Pancreas (tissue), 10 donors: ENCODE measurements at places on chromosomes 1 and 21. TPM values are rescaled to one million over a fixed set of nuclear protein-coding genes. Genes with fewer than 3 reads are reported as not detected.

- no peak overlapping the region for H3K4me3 ChIP-seq
- H3K27ac ChIP-seq = no peak overlapping the region
- DNase-seq = no peak
- H3K36me3 ChIP-seq = no peaks in the 10 kb centered on the region
- H3K4me1 ChIP-seq = peaks cover 15% of the 10 kb centered on the region
Measured at GRCh38 chr21:36199021-36199420, 42.4 kb downstream of the DOP1B start.

- H3K27me3 ChIP-seq = no peaks in the 10 kb centered on the region
- H3K4me3 ChIP-seq = no peak within 1 kb of the TSS
- H3K4me1 ChIP-seq = no peaks in the 10 kb centered on the region
- H3K27ac ChIP-seq = no peak within 1 kb of the TSS
Measured at GRCh38 chr1:30723331-30723755, at the start of gene MATN1. MATN1 (minus strand) TSS chr1:30723585; CDS start chr1:30723551, 34 bp downstream.

DNA sequence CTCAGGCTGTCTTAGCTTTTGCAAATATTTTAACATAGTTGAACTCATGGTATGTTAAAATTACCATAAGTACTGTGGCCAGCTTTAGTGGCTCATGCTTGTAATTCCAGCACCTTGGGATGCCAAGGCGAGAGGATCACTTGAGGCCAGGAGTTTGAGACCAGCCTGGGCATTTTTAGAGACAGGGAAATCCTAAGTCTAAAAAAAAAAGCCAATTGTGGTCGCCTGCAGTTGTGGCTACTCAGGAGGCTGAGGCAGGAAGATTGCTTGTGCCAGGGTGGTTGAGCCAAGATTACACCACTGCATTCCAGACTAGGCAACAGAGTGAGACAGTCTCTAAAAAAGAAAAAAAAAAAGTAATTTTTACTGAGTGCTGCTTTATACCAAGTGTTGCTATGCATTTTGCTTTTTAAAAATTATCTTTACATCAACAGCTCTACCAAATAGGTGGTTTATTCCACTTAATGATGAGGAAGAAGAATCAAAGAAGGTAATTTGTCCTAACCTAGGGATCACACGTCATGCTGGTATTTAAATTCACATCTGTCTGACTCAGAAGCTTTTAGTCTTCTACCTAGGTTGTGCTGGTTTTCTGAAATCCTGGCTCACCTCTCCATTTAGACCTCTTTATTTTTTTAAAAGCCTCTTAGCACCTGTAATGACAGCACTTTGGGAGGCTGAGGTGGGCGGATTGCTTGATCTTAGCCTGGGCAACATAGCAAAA is 16.8 kb downstream of the PPP1R12B start:
- H3K4me1 ChIP-seq = no peaks in the 10 kb centered on the region
- no peaks in the 10 kb centered on the region for H3K27me3 ChIP-seq
- no peak overlapping the region for H3K27ac ChIP-seq

DNA sequence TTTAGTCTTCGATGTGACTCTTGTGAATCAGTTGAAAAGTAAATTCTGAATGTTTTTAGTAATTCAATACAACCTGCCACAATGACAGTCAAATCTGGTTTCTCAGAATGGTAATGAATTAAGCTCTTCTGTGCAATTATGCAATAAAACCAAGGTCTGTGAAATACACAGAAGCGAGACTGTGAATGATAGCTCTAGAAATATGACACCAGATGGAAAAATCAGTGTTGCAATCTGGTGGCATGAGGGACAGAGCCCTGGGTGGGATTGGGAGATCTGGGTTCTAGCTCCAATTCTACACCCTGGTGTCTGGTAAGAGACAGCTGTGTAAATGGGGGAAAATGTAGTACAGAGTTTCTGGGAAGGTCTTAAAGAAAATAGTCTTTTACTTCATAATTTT is 586.4 kb upstream of the ZRANB2 start:
- peaks cover 12% of the 10 kb centered on the region for H3K4me1 ChIP-seq
- DNase-seq = no peak
- H3K4me3 ChIP-seq = no peak overlapping the region
- no peak overlapping the region for H3K27ac ChIP-seq

GRCh38 chr1:63320022-63320721 is 2.2 kb upstream of the FOXD3 start:
- no peaks in the 10 kb centered on the region for H3K4me1 ChIP-seq
- no peak overlapping the region for H3K4me3 ChIP-seq
- peaks cover 15% of the 10 kb centered on the region for H3K27me3 ChIP-seq
- H3K27ac ChIP-seq = no peak overlapping the region
- no peaks in the 10 kb centered on the region for H3K36me3 ChIP-seq
- DNase-seq = peak; percentile 56

CELA2A gene
- polyA plus RNA-seq = 2,295 TPM

DNA sequence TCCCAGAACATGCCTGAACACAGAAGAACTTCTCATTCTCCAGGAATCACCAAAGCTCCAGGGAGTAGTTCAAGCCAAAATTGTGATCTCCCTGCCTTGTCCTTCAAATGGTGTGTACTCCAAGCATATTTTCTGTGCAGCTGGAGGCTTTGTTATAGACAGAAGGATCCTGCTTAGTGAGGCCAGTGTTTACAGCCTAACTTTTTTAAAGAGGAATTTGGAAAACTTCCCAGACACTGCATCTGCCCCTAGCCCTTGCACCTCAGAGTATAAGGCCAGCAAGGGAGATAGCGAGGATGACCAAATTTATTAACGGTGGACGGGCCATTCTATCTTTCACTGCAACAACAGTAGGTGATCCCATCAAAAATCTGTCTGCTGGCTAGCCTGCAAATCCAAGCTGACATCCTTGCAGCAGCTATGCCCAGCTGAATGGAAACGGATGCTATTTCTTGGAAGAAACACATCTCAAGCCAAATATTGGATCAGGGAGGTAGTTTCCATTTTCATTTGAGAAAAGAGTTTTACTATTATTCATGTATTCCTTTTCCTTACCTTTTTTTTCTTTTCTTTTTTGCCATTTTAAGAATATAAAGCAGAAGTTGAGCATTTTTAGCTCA is 249.8 kb downstream of the USH2A start:
- H3K27ac ChIP-seq = no peak overlapping the region
- H3K4me1 ChIP-seq = no peaks in the 10 kb centered on the region
- no peak for DNase-seq
- no peaks in the 10 kb centered on the region for H3K27me3 ChIP-seq
- H3K36me3 ChIP-seq = no peaks in the 10 kb centered on the region
- H3K4me3 ChIP-seq = no peak overlapping the region

DNA sequence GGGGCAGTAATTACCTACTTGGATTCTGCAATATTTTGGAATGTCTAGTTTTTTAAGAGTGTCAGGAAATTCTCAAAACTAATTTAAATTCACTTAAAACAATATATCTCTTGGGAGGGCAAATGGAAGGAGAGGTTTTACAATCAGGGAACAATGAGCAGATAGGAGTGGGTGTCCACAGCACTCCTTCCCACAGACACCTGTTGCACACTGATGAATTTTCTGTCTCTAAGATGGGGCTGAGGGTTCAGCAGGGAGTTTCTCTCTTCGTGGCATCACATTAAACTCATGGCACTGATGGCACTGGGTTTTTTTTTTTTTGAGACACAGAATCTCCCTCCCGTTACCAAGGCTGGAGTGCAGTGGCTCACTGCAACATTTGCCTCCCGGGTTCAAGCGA is 5.5 kb downstream of the PHF13 start:
- peaks cover 4% of the 10 kb centered on the region for H3K36me3 ChIP-seq
- no peaks in the 10 kb centered on the region for H3K27me3 ChIP-seq
- H3K4me3 ChIP-seq = no peak overlapping the region
- H3K27ac ChIP-seq = no peak overlapping the region
- no peak for DNase-seq
- H3K4me1 ChIP-seq = no peaks in the 10 kb centered on the region

GRCh38 chr21:36628106-36628505 is 70.8 kb upstream of the SIM2 start:
- H3K27me3 ChIP-seq = no peaks in the 10 kb centered on the region
- no peak overlapping the region for H3K4me3 ChIP-seq
- H3K27ac ChIP-seq = no peak overlapping the region
- no peaks in the 10 kb centered on the region for H3K4me1 ChIP-seq

ADORA3 gene
- polyA plus RNA-seq = 1.1 TPM

- H3K4me1 ChIP-seq = no peaks in the 10 kb centered on the region
- H3K27ac ChIP-seq = peak within 1 kb of the TSS; percentile 70
- DNase-seq = peak; percentile 79
- H3K27me3 ChIP-seq = no peaks in the 10 kb centered on the region
- no peaks in the 10 kb centered on the region for H3K36me3 ChIP-seq
- H3K4me3 ChIP-seq = peak within 1 kb of the TSS; percentile 53
Measured at GRCh38 chr1:46394108-46394871, at the start of gene FAAH. FAAH (plus strand) TSS chr1:46394317; CDS start chr1:46394349, 32 bp downstream.

- H3K4me3 ChIP-seq = no peak overlapping the region
- no peak for DNase-seq
- no peaks in the 10 kb centered on the region for H3K4me1 ChIP-seq
Measured at GRCh38 chr1:185398599-185398998, 81.6 kb upstream of the IVNS1ABP start.
